ENCODE measurements at places on chromosomes 2 and 18.

DNA sequence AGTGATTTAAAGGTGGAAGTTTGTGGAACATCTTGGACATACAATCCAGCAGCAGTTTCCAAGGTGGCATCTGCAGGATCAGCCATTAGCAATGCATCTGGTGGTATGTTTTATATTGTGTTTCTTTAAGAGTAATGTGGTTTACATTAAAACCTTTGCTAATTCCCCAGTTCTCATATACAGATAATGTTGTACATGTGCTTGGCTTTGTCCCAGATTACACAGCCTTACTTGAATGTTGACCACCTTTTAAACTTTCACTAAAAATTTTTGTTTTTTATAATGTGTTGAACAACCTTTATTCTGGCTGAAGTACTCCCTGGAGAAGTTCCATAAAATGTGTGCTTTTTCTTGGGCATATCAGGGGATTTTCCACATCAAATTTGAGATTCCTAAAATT is 57.5 kb downstream of the MIB1 start:
- DNase-seq: no peak

DNA sequence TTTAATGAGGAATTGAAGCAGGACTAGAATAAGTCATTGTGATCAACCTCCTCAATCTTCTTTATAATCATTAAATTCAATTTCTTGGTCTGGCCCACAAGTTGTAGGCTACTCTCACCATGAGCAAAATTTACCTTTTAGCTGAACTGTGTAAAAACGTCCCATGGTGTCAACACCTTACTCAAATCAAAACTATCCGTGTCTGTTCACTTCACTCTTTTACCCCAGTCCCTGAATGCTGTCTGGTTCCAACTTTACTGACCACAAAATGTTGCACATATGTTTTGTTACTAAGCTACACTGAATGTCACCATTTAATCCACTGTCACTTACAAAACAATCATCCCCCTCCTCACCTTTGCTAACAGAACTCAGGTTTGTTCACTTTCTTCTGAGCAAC is 951.6 kb upstream of the SLC39A10 start:
- DNase-seq: no peak

GRCh38 chr2:215439980-215440512 is 4.2 kb upstream of the FN1 start:
- DNase-seq: no peak

DNA sequence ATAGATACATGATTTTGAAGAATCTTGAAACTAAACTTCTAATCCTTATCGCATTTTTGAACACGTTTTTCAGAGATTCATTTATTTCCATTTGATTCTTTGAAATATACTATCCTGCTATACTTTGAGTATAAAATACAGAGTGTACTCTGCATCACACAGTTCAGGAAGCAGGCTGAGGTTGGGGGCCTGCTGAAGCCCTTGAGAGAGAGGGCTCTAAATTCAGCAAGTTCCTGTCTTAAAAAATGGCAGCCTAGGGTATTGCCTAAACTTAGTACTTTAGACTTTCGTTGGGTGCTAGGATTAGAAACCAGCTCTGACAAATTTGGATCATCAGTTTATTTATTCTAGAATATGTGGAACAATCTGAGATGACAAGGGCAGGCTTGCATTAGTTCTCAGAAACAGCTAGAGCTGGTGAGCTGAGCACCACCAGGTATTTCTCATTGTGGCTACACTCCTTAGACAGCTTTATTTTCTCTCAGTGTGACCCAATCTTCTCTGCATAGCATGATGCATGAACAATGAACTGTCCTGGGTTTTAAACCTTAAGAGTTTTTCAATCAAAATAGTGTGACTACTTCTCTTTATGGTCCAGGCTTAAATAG is 49.1 kb downstream of the TFPI start:
- DNase-seq: no peak

GRCh38 chr2:152115952-152116351 is 17.1 kb upstream of the CACNB4 start:
- peak; percentile 9 for DNase-seq

GRCh38 chr2:10078704-10079265 is 1.4 kb downstream of the CYS1 start:
- DNase-seq: no peak

- DNase-seq: no peak
These were observed 690.2 kb upstream of the CHAC2 start for GRCh38 chr2:53077413-53077812.

- no peak for DNase-seq
These were observed 39.3 kb upstream of the NFATC1 start for GRCh38 chr18:79356435-79356834.

- DNase-seq: peak; percentile 37
These were observed 5.3 kb downstream of the SPC25 start for GRCh38 chr2:168884975-168885374.
